Activated CD4-positive, alpha-beta T cell treated with anti-CD3 and anti-CD28 coated beads, Interleukin-2, amount 50 U/mL, for 48 hours (primary cell): ENCODE measurements at places on chromosomes 5 and 9.

DNA sequence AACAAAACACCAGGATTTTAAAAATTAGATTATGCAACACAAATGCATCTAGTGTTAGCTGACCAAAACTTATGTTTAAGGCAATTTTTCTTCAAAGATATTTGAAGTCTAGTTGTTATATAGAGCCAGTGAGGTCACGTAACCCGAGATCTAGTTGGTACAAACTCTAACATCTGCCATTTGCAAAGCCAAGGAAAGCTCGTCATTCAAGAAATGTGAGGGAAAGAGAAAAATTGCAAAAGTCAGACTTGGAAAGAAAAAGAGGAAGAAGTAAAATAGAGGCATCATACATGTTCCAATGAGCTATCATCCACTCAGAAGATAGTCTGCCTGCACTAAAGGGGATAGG, 293.4 kb upstream of the PUM3 start:
- DNase-seq = no peak

GRCh38 chr9:21995666-21996398, 1.2 kb downstream of the CDKN2B-AS1 start:
- DNase-seq = no peak

- DNase-seq = peak; percentile 60
These were observed 25.2 kb downstream of the SLC28A3 start for GRCh38 chr9:84315278-84315877.

DNA sequence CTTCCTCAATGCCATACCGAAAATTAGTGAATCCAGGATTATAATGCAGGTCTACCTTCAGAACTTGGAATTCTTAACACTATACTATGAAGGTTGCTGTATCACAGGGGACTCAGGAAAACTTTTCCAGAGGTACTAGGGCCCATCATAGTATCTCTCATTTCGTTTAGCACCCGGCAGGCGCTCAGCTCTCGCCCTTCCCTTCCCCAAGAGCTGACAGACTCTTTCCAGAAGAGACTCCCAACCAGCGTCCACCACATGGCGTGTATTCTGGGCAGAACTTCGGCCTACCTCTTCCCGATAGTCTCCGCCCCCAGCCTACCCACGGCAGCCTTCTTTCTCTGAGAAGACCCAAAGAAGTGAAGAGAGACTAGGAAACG, 271 bp downstream of the NOL8 start:
- DNase-seq = no peak

DNA sequence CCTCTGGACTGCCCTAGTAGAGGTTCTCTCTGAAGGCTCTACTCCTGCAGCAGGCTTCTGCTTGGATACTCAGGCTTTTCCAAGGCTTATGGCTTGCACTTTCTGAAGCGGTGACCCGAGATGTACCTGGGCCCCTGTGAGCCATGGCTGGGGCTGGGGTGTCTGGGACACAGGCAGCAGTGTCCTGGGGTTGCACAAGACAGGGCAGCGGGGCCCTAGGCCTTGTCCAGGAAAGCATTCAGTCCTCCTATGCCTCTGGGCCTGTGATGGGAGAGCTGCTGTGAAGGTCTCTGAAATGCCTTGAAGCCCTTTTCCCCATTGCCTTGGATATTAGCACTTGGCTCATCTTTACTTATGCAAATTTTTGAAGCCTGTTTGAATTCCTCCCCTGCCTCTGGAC, 192.2 kb downstream of the YTHDC2 start:
- no peak for DNase-seq

DNA sequence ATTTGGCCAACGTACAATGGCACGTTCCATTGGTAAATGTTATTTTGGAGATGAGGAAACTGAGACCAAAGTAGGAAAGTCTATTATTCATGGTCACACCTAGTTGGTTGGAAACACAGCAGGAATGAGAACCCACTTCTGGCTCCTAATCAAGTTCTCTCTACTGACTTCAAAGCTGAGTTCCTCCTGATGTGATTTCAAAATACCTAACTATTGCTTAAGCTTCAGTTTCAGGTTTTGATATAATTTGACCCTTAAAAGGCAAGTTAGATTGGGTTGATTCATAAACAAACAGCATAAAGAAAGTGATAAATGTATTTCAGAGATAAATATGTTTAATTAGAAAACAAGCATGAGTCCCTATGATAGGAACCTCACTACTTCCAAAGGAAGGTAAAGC, 312.5 kb downstream of the PARP8 start:
- DNase-seq = no peak

GRCh38 chr9:134644725-134645606, 3.4 kb downstream of the COL5A1 start:
- DNase-seq = no peak

- DNase-seq = no peak
These were observed 21.8 kb upstream of the ANKRD18A start for GRCh38 chr9:38641985-38642864.

GRCh38 chr9:132485393-132485792, 75.4 kb downstream of the CFAP77 start:
- DNase-seq = no peak

DNA sequence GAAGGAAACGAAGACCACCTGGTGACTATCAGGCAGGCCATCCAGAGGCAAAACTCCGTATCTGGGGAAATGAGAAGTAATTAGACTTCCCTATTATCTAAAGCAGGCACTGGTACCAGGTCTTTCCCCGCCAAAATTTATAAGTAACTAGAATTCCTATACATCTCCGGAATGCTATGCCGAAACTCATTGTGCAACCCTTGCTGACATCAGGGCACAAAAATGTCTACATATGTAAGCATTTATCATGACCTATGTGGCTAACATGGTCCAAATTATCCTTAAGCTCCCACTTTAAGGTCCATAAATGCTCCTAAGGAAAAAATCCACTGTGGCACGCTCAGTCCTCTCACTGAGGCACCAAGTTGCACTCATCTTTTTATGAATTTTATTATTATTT, 17.8 kb downstream of the ACTL7B start:
- no peak for DNase-seq

- DNase-seq = no peak
These were observed 53.0 kb downstream of the PCDH1 start for GRCh38 chr5:141825241-141825671.

- peak; percentile 78 for DNase-seq
These were observed 17.0 kb upstream of the CRB2 start for GRCh38 chr9:123338710-123339665.

DNA sequence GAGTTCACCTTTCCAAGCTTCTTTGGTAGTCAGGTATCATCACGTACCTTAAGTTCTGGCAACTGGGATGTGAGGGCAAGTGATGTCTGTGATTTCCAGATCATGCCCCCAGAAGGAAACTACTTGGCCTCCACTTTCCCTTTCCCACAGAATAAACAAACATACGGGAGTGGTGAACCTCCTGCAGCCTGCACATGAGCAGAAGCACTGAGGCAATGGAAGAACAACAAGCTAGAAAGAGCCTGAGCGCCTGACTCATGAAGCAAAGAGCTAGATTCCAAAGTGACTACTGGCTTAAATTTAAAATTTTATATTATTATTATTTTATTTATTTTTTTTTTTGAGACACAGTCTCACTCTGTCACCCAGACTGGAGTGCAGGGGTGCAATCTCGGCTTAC, 35.0 kb downstream of the ARL15 start:
- no peak for DNase-seq

GRCh38 chr9:36140086-36141084, 3.9 kb downstream of the GLIPR2 start:
- DNase-seq = no peak

DNA sequence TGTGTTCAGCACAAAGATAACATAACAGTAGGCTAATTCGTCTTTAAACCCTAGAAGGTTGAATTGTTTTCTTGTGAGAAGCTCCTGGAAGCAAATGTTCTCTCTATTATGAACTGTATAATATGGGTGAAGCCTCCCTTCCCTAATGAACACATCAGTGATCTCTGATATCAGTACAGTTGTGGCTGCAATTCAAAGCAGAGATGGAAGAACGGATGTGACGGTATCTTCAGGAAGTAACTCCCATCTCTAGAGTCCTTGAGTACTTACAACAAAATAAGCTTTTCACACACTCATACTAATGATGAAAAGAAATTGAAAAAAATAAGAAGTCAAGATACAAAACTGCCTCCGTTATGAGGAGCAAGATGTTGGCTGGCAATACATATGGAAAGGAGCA, 4.5 kb downstream of the HCN1 start:
- no peak for DNase-seq

DNA sequence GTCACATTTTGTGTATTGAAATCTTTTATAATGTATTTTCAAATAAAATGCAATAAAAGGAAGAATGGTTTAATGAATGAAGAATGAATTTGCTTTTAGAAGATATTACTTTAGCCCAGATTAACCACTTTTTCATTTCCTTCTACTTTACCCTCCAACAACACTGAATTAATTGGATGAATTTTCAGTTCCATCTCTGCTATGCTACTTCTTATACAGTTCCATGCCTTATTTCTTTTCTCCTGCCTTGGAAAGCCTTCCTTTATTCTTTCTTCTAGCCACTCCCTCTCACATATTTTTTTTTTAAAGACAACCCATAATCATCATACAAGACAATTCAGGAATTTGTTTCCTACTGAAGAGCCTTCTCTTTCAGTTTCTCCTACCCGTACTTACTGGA, 296.6 kb upstream of the TNC start:
- DNase-seq = no peak

- no peak for DNase-seq
These were observed 5.8 kb downstream of the ABITRAM start for GRCh38 chr9:108939975-108940374.

DNA sequence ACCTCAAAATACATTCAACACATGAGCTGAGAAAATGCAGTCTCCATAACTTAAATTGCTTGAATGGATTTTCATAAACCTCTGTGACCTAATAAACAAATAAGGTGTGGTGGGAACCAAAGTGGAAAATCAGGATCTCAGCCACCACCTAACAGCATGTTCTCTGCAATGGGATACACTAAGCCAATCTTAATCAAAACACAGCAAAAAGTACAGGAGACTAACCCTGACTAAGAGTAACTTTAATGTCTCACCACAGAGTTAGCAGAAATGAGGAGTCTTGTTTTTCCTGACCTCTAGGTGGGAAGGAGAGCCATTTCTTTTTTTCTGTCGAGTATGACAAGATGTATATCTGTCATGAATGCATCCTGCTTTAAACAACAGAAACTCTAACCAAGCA, 48.5 kb downstream of the PLK2 start:
- no peak for DNase-seq

- DNase-seq = no peak
These were observed 85.9 kb upstream of the FAM120A start for GRCh38 chr9:93365427-93366118.

- no peak for DNase-seq
These were observed 38.0 kb downstream of the RIGI start for GRCh38 chr9:32487981-32488380.

- DNase-seq = no peak
These were observed 62.4 kb upstream of the RETREG1 start for GRCh38 chr5:16679190-16679589.

- no peak for DNase-seq
These were observed 141.8 kb upstream of the CD180 start for GRCh38 chr5:67338421-67338820.

- DNase-seq = no peak
These were observed 547.0 kb downstream of the PDE4D start for GRCh38 chr5:59346514-59346913.

DNA sequence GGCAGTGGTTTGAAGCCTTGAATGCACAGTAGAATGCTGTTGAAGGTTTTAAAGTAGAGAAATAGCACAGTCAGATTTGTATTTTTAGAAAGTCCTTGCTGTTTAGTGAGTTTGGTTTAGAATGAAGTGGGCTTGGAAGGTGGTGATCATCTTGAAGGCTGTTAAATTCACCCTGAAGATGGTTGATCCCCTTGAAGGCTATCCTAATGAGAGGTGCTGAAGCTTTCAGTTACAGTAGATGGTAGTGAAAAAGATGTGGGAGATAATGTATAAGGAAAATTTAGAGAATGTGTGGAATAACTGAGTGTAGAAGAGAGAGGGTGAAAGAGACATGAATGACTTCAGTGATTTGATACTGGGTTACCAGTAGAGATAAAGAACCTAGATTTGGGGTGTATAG, 16.0 kb downstream of the TENT2 start:
- DNase-seq = no peak

- no peak for DNase-seq
These were observed 84.5 kb upstream of the SIMC1 start for GRCh38 chr5:176153741-176154140.

- DNase-seq = no peak
These were observed 98.2 kb downstream of the GHR start for GRCh38 chr5:42521406-42521805.

GRCh38 chr9:78707080-78707479, 410.2 kb downstream of the PSAT1 start:
- no peak for DNase-seq

DNA sequence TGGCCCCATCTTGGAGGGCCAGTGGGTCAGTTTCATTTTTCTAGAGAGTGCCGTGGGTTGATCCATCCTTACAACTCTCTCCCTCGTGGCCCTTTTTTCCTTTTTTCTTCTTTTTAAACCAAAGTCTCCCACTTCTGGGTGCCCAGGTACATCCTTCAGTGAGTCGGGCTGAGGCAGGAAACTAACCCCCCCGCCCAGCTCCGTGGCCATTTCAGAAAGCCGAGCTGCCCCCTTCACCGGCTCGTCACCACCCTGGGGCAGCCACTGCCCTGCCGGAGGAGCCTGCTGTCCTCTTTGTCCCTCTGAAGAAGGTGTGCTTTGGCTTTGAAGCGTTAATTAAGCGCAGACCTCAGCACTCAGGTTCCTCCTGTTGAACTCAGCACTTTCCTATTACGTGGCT, 5.2 kb downstream of the CFAP77 start:
- no peak for DNase-seq

DNA sequence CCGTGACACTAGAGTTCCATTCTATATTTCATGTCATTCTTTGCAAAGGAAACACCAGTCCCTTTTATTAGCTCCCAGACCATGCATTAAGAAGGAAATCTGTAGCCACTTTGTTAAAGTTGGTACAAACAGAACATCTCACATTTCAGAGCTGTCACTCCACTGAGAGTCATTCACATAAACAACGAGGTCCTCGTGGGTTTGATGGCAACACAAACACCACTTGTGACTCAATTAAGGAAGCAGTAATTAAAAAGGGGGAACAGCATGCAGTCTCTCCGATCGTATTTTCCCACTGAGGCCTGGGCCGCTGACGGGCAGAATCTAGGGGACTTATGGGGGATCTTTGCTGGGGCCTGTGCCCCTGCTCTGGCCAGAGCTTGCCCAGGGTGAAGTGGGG, 94.2 kb upstream of the ZNF618 start:
- DNase-seq = no peak

- DNase-seq = peak; percentile 97
These were observed 218.6 kb downstream of the PIK3R1 start for GRCh38 chr5:68433923-68434879.

DNA sequence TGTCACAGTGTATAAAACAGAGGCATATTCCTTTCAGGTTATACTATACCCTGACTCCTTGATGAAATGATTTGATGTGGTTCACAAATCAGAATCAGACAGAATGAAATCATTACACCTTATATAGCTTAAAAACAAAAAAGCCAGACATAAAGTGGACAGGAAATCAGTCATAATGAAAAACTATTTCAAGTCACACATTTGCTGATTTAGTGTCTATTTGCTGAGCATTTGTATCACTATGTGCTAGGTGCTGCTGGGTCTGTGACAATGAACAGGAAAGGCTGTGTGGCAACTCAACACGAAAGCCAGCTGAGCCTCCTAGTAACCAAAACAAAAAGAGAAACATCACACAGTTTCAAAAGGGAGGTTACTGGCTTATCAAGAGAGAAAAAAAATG, 194.0 kb downstream of the EFNA5 start:
- DNase-seq = no peak

- DNase-seq = peak; percentile 80
These were observed 7.4 kb downstream of the GALNT10 start for GRCh38 chr5:154197801-154198491.
